ENCODE measurements at places on chromosomes 5 and 9.

GRCh38 chr5:42600441-42600840 is 156.2 kb upstream of the CCDC152 start:
- peaks cover 2% of the 10 kb centered on the region for H3K27me3 ChIP-seq
- H3K36me3 ChIP-seq: no peaks in the 10 kb centered on the region
- no peak overlapping the region for H3K27ac ChIP-seq
- H3K4me3 ChIP-seq: no peak overlapping the region
- DNase-seq: no peak

DNA sequence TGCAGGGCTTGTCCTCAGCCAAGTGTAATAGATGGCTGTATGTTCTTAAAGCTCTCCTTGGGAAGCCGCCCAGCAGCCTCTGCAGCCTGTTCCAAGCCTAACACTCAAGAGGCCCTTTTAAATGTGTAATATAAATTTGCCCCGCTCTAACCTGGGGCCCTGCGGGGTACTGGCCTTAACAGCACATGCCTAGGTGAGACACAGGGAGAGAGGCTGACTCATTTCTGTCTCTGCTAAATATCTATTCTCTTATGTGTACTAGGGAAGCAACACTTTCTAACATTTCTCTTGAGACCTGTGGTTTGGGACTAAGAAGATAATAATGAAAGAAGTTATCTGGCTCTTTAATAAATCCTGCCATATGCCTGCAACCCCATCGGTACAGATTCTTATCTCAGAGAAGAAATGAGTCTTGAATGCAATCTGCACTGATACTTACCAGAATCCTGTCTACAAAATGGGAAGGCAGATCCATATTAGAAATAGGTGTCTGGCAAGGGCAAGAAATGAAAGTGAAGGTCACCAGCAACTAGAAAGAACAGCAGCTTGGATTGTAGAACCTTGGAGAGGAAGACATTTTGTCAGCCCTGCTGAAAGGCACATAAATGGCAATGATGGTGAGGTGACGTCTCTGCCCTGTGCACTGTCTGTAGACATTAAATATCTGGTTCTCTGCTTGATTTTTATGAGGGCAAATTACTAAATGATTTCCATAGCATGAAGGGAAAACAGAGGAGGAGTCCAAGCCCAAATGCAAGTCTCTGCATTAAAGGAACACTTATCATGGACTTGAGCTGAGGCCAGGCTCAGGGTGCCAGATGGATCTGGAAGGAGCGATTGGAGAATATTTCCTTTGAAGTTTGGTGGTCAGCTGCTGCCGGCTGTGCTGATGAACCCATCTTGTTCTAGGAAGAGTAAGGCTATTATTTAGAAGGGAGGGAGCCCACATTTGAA is 14.5 kb upstream of the TGFBI start:
- H3K4me1 ChIP-seq: peaks cover 4% of the 10 kb centered on the region
- H3K27me3 ChIP-seq: no peaks in the 10 kb centered on the region
- no peak for DNase-seq
- no peaks in the 10 kb centered on the region for H3K36me3 ChIP-seq

DNA sequence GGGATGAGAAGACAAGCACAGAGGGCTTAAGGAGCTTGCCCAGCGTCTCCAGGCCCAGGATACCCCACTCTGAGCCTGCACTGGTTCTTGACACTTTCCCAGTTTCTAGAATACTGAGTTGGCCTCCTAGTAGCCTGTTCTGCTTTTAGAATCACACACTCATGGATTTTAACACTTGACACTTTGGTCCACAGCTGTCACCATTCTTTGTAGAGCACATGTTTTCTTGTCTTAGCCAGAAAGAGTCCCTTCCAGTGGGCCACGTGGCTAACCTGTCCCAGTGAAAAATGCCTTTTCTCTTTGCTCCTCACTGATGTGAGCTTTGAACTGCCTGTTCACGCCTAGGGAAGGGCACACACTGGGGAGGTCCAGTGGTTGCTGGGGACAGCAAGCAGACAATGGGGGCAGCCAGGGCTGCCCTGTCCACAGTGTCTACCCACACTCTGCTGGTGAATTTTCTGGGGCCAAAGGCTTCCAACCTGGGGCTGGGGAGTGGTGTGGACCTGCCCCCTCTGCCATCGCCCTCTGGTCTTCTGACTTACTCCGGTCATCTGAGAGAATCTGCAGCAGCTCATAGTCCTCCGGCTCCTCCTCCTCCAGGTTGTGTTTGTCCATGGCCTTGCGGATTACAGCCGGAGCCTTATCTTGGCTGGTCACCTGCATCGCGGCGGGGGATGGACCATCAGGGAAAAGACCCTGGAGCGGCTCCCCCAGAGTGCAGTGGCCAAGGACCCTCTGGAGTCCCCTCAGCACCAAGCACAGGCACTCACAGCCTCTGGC is 21.1 kb downstream of the RALGDS start:
- no peak overlapping the region for H3K27ac ChIP-seq
- peaks cover 2% of the 10 kb centered on the region for H3K4me1 ChIP-seq
- H3K27me3 ChIP-seq: peaks cover 22% of the 10 kb centered on the region
- no peak for DNase-seq
- H3K36me3 ChIP-seq: peaks cover 39% of the 10 kb centered on the region
- H3K4me3 ChIP-seq: no peak overlapping the region

DNA sequence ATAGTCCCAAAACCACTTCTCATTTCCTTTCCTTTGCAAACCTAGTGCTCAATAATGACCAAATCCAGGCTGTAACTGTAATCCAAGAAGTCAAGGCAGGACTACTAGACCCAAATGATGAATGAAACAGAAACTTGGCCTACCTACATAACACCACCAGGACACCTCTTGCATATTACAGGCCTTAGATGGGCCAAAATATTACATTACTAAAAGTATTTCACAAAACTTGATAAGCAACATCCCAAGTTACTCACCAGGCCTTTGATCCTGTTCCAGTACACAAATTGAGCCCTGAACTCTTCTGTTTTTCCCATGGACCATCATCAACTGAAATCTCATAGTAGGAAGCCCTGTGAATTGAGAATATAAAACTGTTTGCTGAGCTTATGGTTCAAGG is 34.8 kb downstream of the NADK2 start:
- DNase-seq: no peak
- peaks cover 17% of the 10 kb centered on the region for H3K4me1 ChIP-seq
- no peak overlapping the region for H3K27ac ChIP-seq
- H3K36me3 ChIP-seq: no peaks in the 10 kb centered on the region

- no peak overlapping the region for H3K4me3 ChIP-seq
- H3K4me1 ChIP-seq: no peaks in the 10 kb centered on the region
These were observed 101.1 kb upstream of the NR4A3 start for GRCh38 chr9:99720455-99721050.

Measured in glutamatergic neuron (in vitro differentiated cells).